ENCODE measurements at places on chromosomes 11 and 22.

DNA sequence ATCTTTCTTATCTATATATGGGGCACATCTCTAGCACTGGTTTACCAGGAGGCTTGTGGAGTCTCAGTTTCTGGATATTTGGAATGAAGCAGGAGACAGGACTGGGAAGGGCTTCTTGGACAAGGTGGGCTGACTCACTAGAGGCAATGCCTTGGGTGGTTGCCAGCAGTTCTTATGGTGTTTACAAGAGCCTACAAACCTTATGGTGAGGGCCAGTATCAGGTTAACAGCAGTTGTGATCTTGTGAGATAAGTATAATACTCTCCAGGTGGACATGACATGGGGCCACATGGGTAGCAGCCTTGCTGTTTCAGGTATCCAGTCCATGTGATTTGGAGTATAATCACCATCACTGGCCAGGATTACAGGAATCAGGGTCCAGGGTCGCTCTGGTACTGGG, 10.2 kb downstream of the FUT4 start:
- no peak for DNase-seq

DNA sequence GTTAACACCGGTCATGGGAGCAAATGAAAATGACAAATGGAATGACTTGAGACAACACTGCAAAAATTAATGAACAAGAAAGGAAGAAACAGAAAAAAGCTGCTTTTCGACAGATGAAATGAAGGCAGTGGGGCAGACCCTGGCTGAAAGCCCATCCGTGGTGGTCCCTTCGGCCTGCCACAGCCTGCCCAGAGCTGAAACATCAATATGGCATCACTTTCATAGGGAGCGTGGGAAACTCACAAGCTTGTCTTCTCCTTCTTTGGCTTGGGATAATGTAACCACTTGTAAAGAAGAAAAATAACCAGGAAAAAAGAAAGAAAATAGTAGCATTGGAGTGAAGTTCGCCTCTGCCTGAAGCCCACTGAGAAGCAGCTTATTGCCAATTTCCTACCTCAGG, 78.8 kb downstream of the CTTN start:
- no peak for DNase-seq

- no peak for DNase-seq
Observed at GRCh38 chr11:33630936-33631748, 69.5 kb downstream of the C11orf91 start.

DNA sequence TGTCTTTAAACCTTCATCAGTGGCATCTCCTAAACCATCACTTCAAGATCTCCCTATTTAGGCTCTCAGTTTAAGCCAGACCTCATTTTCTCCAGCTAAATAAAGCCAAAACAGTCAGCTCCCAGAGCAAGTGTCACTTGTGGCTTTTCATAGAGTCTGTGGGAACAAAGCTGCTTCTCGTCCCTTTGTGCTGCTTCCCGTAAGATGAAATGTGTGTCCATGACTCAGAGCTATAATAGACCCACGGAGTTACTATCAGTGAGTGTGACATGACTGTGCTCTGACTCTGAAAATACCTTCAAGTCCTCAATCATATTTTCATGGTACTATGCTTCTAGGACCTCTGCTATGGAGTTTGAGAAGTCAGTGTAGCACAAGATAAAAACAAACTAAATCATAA, 57.3 kb upstream of the SLN start:
- DNase-seq: no peak

GRCh38 chr11:6323291-6323905, 3.1 kb upstream of the CAVIN3 start:
- DNase-seq: no peak

DNA sequence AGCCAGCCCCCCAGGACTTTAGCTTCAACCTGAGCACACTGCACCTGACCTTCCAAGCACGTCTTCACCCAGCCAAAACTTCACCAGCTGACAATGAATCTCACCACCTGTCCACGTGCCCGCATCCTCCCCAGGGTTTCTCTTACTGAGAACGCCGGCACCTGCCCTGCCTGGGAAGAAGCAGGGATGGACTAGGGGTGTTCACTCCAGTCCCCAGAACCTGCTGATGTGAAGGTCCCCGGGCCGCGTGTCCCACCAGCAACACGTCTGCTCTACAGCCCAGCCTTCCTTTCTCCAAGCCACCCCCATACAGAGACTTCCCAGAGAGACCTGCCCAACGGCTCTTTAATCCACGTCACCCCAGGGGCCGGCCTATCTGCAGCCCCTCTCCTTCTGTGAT, 12.8 kb downstream of the CPT1A start:
- DNase-seq: no peak

DNA sequence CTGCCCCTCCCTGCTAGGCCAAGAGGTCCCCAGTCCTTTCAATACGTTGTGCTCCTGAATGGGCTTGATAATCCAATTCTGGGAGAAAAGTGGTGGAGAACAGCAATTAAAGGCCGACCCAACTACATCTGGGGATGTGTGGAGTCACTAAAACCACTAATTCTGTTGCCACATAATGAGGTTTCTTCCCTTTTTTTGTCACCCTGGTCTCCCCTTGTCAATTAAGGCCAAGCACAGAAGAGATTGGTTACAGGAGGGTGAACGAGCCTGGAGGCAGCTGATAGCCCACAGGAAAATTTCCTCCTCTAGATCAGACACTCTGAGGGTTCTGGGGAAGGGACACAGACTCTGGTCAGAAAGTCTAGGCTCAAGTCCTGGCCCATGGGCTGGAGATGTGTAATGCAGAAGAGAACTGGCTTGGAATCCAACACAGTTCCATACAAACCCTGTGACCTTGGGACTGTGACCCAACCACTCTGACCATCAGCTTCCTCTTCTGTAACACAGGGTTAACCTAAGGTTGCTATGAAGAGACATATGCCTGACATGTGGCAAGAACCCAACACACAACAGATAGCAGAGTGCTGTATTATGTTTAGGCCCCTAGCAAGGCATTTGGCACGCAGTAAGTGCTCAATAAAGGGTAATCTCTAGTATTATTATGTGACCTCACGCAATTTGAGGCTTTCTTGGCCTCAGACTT, 146.4 kb downstream of the CHST1 start:
- no peak for DNase-seq

GRCh38 chr11:94910270-94910669, 63.1 kb downstream of the CWC15 start:
- no peak for DNase-seq

DNA sequence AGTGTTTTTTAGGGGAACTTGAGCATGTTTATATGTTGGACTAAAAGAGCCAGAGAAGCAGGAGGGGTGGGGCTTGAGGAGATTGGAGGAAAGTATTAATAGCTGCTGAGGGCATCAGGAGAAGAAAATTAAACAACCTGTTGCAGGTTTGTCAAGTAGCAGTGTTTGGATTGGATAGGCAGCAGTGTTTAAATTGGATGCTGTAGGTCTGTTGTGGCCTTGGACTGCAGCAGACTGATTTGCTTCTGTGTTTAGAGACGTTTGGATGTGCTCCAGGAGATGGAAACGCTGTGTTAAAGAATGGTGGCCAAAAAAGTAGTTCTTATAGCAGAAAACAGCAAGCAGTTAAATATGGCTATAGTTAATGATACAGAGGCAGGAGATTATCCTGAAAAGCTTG, 5.7 kb downstream of the EIF3L start:
- no peak for DNase-seq

- DNase-seq: no peak
Observed at GRCh38 chr22:17483688-17484372, 79.5 kb upstream of the SLC25A18 start.

DNA sequence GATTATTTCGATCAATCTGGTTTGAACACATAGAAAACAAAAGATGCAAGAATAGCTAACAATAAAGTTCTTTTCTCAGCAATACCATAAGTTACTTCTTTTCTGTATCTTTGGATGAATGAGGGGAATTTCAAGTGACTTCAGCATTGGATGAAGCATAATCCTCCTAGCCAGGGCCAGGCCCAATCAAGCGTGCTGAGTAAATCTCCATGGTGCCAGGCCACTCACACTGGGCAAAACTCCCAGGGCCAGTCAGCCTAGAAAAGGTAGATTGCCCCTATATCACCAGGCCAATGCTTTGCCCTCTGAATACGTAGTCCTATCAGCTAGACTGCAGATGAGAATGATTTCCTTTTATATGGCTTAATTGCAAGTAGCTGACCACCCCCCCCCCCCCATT, 6.0 kb downstream of the CNTF start:
- no peak for DNase-seq

DNA sequence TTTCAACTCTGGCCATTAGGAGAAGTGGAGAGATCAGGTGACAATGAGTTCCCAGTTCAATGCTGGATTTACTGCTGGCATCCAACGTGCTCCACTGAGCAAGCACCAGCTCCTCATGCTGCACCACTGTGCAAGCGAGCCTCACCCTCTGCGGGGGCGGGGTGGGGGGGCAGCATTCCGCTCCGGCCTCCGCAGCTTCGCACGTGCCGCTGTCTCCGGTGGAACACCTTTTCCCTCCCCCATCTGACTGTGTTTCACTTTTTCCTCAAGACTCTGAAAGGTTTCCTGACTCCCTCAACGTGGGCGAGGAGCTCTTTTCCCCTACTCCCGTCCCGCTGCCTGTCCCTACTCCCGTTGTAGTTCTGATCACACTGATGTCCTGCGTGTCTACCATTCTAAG, 835 bp upstream of the RHOD start:
- DNase-seq: peak; percentile 43

GRCh38 chr11:40323241-40323640, 1136.2 kb downstream of the LRRC4C start:
- DNase-seq: no peak

- DNase-seq: no peak
Observed at GRCh38 chr11:45323601-45324249, 37.6 kb upstream of the SYT13 start.

GRCh38 chr22:31248138-31248745, 36.1 kb downstream of the LIMK2 start:
- peak; percentile 73 for DNase-seq

DNA sequence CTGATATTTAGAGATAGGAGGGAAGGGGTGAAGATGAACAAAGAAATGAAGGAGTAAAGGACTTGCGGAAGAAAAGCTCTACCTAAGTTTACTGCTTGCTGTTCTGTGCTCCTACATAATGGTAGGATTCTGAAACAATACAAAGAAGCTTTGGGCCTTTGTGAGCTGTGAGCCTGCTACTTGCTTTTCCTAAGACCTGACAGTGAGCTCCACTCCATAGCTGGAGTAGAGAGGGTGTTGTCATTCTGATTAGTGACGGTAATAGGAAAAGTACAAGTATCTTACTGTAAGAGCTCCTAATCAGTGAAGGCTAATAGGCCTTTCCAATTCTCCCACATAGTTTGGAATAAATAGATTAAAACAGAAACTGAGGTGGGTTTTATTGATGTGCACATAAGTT, 75.9 kb downstream of the PARVA start:
- no peak for DNase-seq

- DNase-seq: peak; percentile 68
Observed at GRCh38 chr11:17978553-17979287, 34.1 kb downstream of the SERGEF start.

DNA sequence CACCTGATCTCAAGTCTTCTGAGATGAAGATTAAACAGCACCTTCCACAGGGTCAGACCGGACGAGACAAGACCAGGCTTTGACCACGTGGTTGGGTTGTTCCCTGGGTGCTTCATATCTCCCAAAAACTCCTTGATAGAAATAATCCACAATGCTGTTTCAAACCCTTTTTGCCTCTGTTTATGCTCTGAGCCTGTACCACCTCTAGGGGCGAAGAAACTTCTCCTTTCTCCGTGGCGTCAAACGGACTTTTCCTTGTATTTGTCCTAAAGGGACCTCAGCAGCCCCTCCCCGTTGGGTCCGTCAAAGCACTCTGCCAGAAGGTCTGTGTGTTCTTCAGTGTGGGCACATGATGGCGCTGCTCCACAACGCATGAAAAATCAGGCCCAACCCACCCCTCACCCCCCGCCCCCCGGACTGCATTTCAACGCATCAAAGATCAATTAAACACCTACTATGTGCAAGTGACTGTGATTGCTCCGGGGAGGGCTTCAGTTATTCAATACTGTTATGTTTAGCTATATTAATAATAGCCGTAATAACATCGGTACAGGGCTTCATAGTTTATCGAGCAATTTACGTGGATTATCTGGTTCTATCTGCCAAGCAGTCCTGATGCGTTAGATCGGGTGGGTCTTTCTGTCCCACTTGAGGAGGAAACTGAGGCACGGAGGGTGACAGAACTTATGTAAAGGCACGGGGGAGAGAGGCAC, 17.3 kb upstream of the EIF3D start:
- peak; percentile 67 for DNase-seq

GRCh38 chr11:36109850-36110606, 166.2 kb downstream of the LDLRAD3 start:
- no peak for DNase-seq

DNA sequence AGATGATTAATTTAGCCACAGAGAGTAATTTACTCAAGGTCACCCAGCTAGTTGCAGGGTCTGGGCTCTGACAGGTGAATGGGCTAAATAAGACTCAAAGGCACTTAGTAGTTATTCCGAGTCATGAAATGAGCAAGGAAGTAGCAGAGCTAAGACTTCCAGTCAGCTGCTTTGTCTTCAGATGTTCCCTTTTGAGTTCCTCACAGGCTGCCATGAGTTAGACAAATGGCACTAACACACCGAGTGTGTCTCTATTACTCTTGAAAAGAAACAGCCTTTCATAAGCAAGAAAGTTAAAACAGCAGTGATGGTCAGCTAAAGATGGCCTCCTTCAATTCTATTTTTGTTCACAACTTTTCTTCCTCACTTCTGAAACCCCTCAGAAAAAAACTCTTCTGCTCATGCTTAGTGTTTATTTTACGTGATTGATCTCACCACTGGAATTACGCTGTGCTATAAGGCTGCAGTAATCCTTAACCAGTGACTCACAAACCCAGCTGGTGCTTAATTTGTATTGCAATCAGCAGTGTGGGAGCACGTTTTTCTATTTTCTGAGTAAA, 389.1 kb downstream of the AASDHPPT start:
- DNase-seq: no peak

DNA sequence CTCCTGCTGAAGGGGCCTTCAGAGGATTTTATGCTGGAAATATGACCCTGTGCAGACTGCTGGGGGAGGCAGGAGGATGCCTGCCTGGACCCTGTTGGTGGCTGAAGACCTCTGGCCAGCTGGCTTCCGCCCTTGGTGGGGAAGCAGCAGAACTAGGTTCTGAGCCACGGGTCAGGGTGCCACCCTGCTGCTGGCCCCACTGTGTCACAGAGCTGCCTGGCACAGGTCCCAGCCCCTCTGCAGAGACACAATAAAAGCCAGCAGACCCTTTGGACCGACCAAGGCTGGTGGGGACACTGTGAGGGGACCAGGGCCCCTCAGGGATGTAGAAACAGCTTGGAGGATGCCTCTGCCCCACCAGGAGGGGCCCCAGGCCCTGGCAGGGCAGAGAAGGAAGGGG, 6.9 kb upstream of the SREBF2 start:
- DNase-seq: no peak

- no peak for DNase-seq
Observed at GRCh38 chr11:132792341-132793140, 739.8 kb downstream of the OPCML start.

- DNase-seq: no peak
Observed at GRCh38 chr11:73113426-73113825, 28.7 kb downstream of the FCHSD2 start.

DNA sequence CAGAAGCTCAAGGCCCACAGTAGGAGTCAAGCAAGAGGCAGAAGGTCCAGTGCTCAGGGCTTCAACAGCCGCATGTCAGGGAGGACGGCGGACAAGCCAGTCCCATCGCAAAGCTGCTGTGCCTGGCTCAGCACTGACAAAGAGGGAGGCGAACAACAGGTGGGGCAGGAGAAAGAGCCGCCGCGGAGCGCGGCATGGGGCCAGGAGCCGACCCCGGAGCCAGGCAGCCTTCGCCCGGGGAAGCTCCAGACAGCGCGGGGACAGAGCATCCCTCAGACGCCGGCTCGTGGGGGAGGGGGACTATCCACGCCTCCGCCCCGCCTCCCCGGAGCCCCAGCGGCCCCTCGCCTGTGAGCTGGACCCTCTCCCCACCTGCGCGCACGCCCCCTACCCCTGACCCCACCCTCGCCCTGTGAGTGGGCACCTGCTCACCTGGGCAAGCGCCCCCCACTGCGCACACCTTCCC, 369 bp downstream of the DHCR7 start:
- peak; percentile 81 for DNase-seq

Measured in nephron progenitor cell (in vitro differentiated cells).